ENCODE measurements at places on chromosomes 2 and 18.

GRCh38 chr2:218448934-218449333, 30.0 kb downstream of the VIL1 start:
- no peak for DNase-seq

GRCh38 chr2:42910645-42911405, 118.4 kb upstream of the HAAO start:
- DNase-seq: no peak

- DNase-seq: no peak
Observed at GRCh38 chr2:153433403-153433802, 45.2 kb downstream of the RPRM start.

- DNase-seq: no peak
Observed at GRCh38 chr2:187874786-187875185, 320.6 kb upstream of the TFPI start.

DNA sequence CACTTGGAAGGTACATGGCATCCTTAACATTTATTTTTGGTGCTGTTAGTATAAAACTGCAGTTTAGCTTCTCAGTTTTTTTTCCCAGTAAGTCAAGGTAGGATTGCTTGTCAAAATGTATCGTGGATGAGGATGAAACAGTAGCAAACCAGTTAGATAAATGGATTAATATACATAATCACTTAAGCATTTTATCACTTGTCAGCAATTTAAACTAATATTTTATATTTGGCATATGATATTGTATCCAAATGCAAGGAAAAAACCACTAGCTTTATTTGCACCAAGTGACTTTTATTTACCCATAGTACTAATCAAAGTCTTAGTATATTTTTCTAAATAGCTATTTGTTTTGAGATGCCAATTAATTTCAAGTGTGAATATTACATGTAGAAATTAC, 137.7 kb upstream of the XIRP2 start:
- DNase-seq: no peak

GRCh38 chr2:152396051-152396511, 61.1 kb downstream of the FMNL2 start:
- DNase-seq: no peak

- no peak for DNase-seq
Observed at GRCh38 chr2:41488888-41489287, 558.9 kb upstream of the PKDCC start.

GRCh38 chr2:151042964-151043363, 218.7 kb downstream of the RBM43 start:
- no peak for DNase-seq

GRCh38 chr2:55871637-55872036, 51.9 kb downstream of the EFEMP1 start:
- DNase-seq: no peak

GRCh38 chr2:151287513-151288250, 1.8 kb downstream of the NMI start:
- DNase-seq: no peak

DNA sequence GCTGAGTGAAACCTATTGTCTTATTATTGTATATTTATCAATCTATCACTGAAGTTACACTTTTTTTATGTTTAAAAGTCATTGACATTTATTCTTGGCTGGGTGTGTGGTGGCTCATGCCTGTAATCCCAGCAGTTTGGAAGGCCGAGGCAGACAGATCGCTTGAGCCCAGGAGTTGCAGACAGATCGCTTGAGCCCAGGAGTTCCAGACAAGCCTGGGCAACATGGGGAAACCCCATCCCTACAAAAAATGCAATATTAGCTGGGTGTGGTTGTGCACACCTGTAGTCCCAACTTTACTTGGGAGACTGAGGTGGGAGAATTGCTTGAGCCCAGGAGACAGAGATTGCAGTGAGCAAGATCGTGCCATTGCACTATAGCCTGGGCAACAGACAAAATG, 97.8 kb downstream of the EPC2 start:
- DNase-seq: no peak

DNA sequence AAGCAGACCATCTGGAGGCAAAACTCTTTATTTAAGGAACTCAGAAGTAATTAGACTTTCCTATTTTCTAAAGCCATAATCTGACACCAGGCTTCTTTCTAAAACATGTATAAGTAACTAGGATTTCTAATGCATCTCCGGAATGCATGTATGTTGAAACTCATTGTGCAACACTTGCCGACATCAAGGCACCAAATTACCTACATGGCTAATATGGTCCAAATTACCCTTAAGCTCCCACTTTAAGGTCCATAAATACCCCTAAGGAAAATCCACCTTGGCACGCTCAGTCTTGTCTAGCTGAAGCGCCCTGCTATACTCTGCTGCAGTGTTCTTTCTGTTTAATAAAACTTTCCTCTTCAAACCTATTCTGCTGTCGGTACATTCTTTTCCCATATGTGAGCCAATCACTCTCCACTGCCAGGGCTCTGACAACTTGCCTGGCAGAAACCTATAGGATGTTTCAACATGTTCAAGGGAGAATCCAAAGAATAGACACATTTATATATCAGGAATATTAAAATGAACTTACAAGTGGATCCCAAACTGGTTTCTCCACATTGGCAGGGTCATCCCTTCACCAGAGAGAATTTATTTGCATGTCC, 171.9 kb downstream of the GALNT1 start:
- DNase-seq: no peak

DNA sequence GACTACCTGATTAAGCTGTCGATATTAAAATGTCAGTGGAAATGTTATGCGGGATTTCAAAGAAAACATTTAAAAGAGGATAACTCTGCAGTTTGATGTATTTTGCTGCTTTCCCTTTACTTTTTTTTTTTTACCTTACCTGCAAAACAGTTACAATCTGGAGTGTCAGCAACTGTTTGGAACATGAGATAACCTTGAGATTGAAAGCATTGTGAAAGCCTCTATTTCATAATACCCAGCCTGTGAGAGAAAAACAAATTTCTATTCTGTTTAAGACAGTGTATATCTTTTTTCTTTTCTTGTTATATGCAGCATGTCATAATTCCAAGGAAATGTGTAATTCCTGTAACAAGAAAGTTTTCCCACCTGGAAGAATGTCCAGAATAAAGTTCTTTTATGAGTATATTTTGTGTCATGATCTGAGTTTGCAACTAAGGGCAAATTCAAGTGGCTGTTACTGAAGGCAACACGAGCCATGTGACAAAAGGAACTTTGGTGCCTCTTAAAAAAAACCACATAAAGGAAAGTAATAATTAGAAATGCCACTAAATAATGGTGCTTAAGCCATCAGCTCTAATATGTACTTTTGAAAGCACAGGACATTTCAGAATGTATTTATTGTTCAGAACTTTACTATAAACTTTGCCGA, 297.0 kb upstream of the DSEL start:
- DNase-seq: no peak

GRCh38 chr18:25140124-25140961, 211.6 kb downstream of the ZNF521 start:
- no peak for DNase-seq
